Small intestine (tissue), 16 donors: ENCODE measurements at places on chromosomes 2 and 18.

GRCh38 chr2:59996855-59997254 lies 556.6 kb downstream of the BCL11A start:
- DNase-seq = no peak

- DNase-seq = no peak
These were observed 31.7 kb downstream of the MBP start for GRCh38 chr18:77100751-77101355.

DNA sequence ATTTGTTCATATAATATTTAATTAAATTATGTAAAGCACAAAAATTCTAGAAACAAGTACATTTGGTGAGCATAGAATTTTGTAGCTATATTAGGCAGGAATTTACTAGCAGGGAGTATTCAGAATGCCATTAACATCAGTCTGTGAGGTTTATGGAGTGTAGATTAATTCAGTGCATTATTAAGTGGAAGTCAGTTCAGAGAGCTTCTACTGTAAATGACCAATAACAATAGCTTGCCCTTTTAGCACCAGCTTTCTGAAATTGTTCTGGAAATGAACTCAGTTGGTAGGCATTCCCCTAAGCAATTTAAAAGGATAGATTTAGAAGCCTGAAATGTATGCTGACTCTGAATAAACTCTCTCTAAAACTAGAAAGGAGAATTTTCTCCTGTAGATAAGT lies 208.2 kb upstream of the CNTNAP5 start:
- no peak for DNase-seq

DNA sequence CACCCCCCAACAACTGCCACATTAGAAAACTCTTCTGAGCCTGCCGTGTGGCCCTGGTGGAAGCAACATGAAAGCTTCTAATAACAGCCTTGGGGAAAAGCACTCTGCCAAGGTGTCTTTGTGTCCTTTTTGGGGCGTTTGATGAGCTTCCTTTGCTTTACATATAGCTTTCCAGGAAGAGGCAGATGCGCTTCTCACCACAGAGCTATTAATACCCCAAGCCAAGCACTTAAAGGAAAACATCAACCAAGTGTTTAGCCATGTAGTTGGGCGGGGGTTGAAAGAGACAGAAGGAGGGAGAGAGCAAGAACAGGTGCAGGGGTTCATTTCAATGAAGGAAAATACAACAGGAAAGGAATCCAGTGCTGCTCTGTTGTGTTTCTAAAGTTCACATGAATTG lies 176.1 kb downstream of the VAPA start:
- DNase-seq = no peak

DNA sequence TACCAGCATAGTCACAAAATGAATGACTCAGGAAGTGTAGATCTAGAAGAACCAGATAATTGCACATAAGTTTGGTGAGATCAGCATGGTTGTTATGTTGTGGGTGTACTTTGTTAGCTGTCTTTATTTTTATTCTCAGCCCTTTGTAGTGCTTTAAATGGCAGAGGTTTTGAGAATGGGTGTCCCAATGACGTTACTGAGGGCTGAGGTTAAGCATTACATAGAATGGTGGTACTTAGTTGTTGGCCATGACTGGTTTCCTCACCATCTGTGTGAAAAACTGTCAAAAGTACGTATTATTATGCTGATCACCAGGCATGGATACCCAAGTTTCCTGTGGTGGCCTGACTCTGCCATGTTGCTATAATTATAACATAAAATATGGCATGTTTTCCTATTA lies 165.8 kb downstream of the UBE2E3 start:
- DNase-seq = no peak

DNA sequence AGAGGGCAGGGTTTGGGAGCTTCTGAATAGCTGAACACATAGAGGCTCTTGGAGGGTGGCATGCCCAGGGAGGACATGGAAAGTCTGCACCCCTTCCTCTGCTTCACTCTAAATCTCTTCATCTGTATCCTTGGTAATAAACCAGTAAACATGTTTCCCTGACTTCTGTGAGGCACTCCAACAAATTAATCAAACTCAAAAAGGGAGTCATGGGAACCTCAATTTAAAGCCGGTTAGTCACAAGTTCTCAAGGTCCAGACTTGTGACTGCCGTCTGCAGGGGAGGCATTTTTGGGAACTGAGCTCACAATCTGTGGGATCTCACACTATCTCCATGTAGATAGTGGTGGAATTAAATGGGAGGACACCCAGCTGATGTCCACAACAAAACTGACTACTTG lies 33.1 kb upstream of the STON1 start:
- DNase-seq = no peak

- DNase-seq = no peak
These were observed 668.2 kb upstream of the PKDCC start for GRCh38 chr2:41379496-41380221.

DNA sequence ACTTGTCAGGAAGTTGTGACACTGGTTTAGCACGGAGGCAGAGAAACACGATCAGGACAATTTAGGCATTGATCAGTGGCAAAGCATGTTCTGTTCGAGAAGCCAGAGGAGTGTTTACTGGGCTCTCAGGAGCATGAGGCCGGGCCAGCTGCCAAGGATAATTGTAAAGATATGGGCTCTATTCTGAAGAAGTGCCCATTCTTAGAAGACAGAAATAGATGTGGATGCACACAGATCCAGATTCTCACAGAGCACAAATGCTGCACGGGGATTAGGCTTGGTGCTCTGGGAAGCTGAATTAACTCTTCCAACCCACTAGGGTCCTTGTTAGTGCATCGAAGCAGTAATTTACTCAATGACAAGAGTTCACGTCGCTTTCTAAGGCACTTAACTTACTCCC lies 16.2 kb downstream of the AFF3 start:
- DNase-seq = no peak

GRCh38 chr18:58579561-58580047 lies 49.3 kb downstream of the ALPK2 start:
- DNase-seq = no peak

GRCh38 chr2:74063486-74063885 lies 78.8 kb downstream of the TET3 start:
- no peak for DNase-seq

- DNase-seq = no peak
These were observed 69.6 kb downstream of the COL5A2 start for GRCh38 chr2:189109921-189110397.

DNA sequence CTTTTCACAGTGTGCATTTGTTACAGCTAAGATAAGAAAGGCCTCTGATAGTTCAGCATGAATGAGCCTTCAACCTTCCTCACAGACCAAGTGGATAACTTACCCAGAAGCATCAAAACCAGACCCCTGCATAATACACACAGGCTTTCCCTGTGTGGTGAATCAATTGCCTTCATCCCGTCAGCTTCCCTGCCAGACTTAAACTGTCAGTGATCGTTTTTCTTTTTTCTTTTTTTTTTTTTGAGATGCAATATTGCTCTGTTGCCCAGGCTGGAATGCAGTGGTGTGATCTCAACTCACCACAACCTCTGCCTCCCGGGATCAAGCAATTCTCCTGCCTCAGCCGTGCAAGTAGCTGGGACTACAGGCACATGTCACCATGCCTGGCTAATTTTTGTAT lies 20.5 kb upstream of the SLC35F5 start:
- DNase-seq = peak; percentile 45

- no peak for DNase-seq
These were observed 24.4 kb downstream of the GRHL1 start for GRCh38 chr2:9975805-9976447.

GRCh38 chr2:182716650-182716979 lies 558 bp downstream of the DNAJC10 start:
- peak; percentile 57 for DNase-seq

- DNase-seq = no peak
These were observed 133.8 kb upstream of the LMAN1 start for GRCh38 chr18:59492756-59493421.

- DNase-seq = no peak
These were observed 183.9 kb upstream of the VRK2 start for GRCh38 chr2:57862727-57863126.

GRCh38 chr2:176178757-176179295 lies 9.6 kb upstream of the HOXD1 start:
- DNase-seq = no peak

DNA sequence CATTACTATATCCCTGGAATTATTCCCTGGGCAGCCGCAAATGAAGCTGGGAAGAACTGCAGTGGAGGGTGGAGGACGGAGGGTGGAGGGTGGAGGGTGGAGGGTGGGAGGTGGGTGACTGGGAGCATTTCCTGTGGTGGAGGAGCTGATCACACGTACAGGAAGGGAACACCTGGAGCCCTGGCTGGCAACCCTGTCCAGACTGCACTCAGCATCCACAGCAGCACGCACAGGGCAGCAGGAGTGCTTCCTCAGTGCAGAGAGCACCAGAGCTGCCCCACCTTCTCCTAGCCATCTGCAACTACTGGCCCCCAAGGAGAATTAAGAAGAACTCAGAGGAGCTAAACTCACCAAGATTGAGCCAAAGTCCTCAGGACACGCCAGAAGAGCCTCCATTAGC lies 249.9 kb downstream of the EIPR1 start:
- no peak for DNase-seq

DNA sequence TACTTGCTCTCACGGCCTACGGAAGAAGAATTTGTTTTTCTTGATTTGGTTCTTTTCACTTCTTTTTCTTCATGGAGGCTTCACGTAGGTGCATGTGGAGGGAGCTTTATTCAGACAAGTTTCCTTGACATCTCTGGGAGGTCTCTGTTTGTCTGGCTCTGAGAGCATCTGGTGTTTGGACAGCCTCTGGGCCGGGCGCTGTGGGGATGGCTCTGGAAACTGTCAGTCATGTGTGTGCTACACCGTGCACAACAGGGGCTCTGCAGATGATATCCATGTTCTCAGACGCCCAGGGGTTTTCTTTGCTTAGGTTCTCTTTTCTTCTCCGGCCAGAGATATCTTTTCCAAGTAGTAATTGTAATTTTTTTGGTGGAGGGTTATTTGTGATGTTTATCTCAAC lies 130.7 kb downstream of the SH3RF3 start:
- no peak for DNase-seq
